CD14-positive monocyte (primary cell): ENCODE measurements at places on chromosomes 3 and 15. TPM values are rescaled to one million over a fixed set of nuclear protein-coding genes. Genes with fewer than 3 reads are reported as not detected.

GRCh38 chr3:67858492-67858891 lies 204.1 kb upstream of the SUCLG2 start:
- no peak for DNase-seq

DNA sequence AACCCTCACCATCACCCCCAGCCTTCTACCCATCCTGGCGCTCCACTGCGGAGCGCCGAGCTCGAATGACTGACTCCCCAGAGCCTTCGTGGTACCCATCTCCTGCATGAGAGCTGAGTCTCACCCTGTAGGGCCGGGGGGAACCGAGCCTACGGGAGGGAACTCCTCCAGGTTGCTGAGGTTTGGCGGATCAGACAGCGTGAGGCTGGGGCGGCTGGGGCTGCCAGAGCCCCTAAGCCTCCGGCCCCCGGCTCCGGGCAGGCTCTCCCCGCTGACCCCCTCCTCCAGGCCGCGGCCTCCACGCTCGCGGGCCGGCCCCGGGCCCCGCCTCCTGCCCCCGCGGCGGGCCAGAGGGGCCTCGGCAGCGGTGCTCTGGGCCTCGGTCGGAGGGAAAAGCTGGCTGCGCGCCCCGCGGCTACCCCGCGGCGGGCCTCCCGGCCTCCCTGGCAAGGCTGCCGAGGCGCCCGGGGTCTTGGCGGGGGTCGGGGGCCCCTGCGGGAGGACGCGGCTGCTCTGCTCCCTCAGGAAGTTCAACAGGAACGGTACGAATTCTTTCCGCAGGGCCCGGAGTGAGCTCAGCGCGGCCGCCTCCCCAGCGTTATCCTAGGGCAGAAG lies 643 bp downstream of the CDAN1 start:
- no peak for DNase-seq

- no peak for DNase-seq
These were observed 432.7 kb upstream of the ALCAM start for GRCh38 chr3:104933972-104934371.

DNA sequence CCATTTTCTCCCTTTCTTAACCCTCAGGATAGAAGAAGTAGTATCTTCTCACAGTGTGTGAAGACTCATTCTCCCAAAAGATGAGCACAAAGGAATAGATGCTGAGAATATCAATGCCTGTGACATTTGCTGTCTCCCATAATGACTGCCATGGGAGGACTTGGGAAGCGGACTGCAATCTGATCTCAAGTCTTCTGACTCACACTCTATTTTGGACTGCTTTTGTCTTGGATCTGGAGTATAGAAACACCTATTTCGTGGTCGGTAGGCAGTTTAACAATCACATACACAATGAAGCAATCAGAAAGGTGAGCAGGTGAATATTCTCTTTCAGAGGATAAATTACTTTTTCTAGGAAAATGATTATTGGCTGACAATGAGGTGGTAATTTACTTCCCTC lies 852.0 kb downstream of the FHIT start:
- no peak for DNase-seq

DNA sequence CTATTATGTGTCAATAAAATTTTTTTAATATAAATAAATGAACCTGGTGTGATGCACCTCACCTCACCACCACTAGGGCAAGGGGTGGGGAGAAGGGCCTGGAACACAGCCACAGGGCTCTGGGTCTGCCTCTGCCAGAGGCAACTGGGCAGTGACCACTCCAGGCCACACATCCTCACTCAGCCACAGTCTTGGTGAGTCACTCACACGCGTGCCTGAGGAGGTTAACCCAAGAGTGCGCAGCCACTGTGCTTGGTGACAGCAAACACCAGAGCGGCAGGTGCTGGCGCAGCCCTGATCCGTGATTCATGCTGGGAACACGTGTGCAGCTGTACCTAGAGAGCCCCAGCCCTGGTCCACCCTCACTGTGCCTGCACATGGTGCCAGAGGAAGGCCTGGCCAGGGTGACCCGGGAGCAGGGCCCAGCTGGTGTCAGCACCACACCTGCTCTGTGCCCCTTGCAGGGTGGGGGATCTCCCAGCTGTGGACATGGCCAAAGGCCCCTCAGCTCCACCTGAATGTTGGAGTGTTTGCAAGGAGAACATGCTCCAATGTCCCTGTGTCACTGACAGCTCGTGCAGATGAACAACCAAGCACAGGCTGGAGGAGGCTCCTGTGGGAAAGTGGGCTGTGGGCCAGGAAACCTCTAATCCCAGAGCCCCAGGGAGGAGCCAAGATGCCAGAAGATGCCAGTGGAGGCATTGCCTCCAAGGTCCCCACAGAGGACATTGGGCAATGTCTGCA lies 2.1 kb downstream of the SLC41A3 start:
- no peak for DNase-seq

DNA sequence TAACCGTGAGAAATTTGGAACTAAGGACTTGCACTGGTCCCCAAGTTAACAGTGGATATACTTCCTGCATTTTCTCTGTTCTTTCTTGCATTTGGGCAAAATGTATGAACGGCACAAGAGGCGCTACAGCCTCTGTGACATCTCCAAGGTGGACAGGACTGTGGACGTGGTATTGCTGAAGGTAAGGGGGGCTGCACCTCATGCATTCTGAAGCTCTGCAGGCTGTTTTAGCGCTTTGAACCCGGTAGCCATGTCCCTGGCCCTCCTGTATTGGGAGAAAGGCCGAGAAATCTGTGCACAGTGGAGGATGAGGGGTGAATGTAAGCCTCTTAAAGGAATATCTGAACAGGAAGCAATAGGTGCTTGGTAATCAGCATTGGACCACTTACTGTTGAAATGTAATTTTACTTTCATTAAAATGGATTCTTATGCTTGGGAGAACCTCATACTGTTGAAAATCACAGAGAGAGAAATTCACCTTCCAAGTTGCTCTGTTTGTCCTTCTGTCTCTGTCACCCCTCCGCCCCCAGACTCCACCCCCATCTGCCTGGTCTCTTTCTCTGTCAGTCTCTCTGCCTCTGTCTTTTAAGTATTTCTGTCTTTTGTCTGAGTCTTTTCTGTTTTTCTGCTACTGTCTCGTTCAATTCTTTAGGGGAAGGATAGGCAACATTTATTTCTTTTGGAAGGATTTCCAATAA lies 174.6 kb downstream of the KLHL25 start:
- DNase-seq, result no peak

GRCh38 chr3:56974247-56974930 lies 86.1 kb upstream of the SPATA12 start:
- no peak for DNase-seq

XYLB gene
- 0.74 TPM for polyA plus RNA-seq

GRCh38 chr3:126180477-126181397 lies at the start of gene ALDH1L1:
TSS of gene ALDH1L1 (minus strand) at chr3:126180586. CDS start at chr3:126160979, 19,607 bp downstream.
- DNase-seq, result no peak

DUOXA2 gene
- polyA plus RNA-seq, result not detected
